ENCODE measurements at places on chromosomes 3 and 15.

DNA sequence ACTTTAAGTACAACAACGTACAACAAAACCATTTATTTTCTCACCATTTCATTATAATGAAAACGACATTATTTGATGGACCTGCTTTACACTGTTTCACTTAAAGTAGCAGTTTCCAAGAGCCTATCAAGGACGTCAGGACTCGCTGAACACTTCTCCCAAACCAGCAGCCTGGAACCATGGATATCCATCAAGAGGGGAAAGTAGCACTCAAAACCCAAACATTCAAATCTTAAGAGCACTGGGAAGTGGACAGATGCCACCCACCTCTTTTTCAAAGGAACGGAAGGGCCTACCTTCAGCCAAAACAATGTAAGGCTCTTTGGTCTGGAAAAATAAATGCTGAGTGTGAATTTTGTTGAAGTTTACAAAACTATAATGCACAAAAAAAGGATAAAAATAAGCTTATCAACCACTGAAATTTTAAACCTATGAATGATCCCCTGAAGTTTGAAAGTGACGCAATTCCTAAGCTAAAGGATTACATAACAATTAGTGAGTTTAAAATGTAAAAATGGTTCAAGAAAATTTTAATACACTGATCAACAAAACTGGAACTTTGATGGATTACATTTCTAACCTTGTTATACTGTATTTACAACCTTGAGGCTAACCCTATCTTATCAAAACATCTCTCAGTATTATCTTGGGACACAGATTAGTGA, 4.6 kb downstream of the PIK3R4 start:
- no peak for DNase-seq

DNA sequence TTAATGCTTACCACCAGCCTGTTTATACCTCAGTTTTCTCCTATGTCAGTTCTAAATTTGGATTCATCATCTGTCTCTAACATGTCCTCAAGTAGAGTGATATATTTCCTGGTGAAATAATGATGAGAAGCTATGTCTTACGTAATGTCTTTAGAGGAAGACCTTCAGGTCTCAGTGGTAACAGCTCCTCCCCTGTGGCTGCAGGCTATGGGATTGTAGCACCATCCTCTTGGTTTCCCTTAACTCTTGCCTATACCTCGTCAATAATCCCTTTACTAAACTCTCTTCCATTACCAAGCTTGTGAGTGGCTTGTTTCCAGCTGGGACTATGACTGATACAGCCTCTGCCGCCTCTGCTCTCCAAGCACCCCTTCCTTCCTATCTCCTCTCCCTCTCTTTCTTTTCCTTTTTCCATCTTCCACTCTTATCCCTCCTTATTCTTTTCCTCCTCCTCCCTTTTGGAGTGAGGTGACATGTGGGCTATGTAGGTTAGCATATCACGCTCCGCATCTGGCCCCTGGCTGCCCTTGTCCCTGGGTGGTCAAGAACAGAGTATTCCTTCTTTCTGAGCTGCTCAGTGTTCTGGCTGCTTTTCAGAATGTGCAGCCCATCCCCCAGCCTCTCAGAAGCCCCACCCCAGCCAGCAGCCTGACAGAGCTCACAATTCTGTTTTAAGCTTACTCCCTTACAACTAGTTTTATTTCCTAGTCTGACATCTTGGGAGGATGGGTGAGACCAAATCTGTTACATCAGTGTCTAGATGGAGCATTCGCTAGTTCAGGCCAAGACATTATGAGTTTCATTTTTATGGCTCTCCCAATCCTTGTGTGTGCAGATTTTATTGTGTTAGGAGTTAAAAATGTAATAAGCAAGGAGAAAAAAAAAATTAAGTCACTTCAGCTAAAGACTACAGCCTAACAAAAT, 75.0 kb upstream of the RNU6-1 start:
- DNase-seq, result no peak

- DNase-seq, result no peak
Observed at GRCh38 chr15:80452166-80452565, 48.0 kb downstream of the ARNT2 start.

GRCh38 chr3:59749291-59749690, 699.5 kb upstream of the CFAP20DC start:
- DNase-seq, result no peak

GRCh38 chr15:75732177-75732808, 19.6 kb upstream of the CSPG4 start:
- no peak for DNase-seq

DNA sequence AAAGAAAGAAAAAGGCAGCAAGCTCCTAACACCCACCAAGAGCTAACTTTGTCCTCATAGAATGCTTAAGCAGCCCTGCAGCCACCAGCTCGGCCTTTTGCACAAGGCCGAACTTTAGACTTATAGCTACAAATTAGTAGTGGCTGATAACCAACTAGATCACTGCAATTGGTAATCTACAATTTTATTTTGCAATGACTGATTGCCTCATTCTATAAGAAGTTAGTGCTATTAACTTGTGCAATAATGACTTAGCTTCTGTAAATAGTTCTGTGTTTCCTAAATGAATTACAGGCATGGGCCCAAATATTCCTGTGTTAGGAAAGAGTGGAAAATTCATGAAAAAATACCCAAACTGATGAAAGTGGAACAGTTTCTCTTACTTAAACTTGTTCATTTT, 284.8 kb upstream of the CFAP20DC start:
- DNase-seq, result no peak

- no peak for DNase-seq
Observed at GRCh38 chr3:108588601-108589000, 637 bp downstream of the CIP2A start.

DNA sequence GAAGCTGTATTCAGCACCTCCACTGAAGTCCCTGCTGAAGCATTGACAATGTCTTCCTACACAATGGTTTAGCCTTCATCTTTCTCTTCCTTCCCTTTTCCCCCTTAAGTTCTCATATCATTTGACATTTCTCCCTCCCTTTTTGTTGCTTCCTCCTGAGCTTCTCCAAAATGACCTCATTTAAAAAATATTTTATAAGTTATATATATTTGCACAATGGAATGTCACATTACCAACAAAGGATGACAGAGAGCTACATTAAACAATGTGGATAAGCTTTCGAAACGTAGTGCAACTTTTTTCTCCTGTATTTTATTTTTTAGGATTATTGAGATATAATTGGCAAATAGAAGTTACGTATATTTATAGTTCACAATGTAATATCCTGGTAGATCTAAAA, 13.2 kb upstream of the DLG1 start:
- no peak for DNase-seq

- no peak for DNase-seq
Observed at GRCh38 chr3:194306771-194307640, 44.1 kb downstream of the CPN2 start.

GRCh38 chr15:33200903-33201302, 6.4 kb upstream of the FMN1 start:
- no peak for DNase-seq

GRCh38 chr15:52698514-52698913, 19.3 kb upstream of the ATOSA start:
- no peak for DNase-seq

DNA sequence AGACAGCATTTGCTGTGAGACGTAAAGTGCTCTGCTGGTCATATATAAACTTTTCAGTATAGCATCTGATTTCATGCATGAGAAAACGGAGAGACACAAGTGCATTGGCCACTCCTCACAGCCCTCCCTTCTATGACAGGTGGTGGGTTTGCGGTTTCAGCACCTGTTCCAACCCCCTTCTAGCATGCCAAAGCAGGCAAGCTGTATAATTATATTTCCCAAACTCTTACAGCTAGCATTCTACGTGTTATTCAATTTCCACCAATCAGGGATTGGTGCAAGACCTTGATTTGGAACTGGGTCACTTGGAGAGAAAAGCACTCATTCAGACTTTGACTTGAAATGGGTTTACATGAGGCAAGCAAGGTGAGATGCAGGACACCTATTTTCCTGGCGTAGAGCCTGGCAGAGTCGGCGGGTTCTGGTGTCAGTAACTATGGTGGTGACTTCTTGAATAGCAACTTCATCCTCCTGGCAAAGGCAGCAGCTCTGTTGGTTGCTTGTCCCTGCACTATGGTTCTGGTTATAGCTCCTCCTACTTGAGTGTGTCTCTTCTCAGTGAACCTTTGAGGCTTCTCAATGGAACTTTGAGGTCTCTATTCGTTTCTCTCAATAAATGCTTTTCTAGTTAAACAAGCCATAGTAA, 356.5 kb downstream of the TBL1XR1 start:
- DNase-seq, result no peak

- no peak for DNase-seq
Observed at GRCh38 chr15:52291204-52291603, 4.4 kb downstream of the MYO5C start.

GRCh38 chr15:50135031-50135551, 16.1 kb upstream of the ATP8B4 start:
- peak; percentile 42 for DNase-seq

DNA sequence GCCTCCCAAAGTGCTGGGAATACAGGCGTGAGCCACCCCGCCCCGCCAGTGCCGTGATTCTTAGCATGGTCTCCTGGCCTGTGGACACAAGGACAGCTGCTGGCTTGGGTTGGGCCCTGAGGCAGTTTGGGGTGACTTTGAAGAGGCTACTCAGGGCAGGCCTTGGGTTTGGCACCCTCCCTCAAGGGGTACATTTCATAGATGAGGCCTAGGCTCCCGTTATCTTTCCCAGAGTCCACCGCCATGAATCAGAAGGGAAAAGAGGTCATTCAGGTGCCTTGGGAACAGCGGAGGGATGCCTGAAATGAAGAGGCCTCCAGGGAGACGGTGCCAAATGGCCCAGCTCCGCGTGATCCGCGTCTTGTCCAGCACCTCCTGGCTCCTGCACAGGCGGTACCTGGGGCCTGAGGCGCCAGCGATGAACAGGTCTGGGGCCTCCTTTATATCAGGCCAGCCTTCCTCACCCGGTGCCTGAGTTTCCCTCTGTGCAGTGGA, 9.3 kb downstream of the GNAI2 start:
- DNase-seq, result no peak

- no peak for DNase-seq
Observed at GRCh38 chr3:51500632-51501131, 867 bp upstream of the DCAF1 start.

GRCh38 chr3:101632586-101632985, 44.3 kb downstream of the ZBTB11 start:
- no peak for DNase-seq

GRCh38 chr3:171944118-171945016, 95.0 kb upstream of the FNDC3B start:
- DNase-seq, result peak; percentile 35

DNA sequence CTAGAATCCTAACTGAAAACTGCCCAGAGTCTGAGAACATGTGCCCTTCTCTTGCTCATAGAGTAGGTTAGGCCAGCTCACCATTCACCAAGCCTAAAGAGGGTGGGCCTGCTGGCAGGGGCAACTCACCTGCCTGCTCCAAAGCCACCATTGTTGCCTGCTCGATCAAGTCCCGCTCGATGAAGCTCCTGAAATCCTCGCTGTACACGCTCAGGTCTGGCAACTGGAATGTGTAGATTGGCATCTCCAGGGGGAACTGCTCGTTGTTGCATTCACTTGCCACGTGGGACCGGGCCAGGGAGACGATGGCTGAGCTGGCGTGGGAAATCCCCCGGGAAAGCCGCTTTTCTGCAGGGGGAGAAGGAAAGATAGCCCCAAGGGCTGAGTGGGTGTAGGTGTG, 232.2 kb downstream of the KLF13 start:
- no peak for DNase-seq

- no peak for DNase-seq
Observed at GRCh38 chr3:66172394-66172793, 48.4 kb upstream of the SLC25A26 start.

GRCh38 chr15:94917068-94917467, 685.7 kb downstream of the MCTP2 start:
- no peak for DNase-seq

- DNase-seq, result no peak
Observed at GRCh38 chr3:54169524-54169923, 47.2 kb downstream of the CACNA2D3 start.

DNA sequence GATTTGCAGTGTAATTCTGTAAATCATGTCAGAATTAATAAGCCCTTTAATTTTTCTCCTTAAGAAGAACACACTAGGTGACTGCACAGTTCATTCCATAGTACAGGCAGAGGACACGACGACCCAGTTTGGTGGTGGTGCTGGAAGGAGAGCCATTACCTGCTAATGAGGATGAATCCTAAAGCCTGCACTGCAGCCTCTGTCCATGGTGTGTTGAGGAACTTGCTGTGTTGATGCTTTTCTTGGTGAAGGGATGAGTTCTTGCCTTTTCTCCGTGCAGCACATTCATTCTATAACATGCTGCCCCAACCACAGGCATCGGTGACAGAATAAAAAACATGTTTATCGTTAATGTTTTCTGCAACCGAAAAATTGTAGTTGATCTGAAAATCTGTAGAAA, 89.6 kb upstream of the VEPH1 start:
- DNase-seq, result no peak

GRCh38 chr3:98985431-98985830, 83.9 kb upstream of the DCBLD2 start:
- no peak for DNase-seq

DNA sequence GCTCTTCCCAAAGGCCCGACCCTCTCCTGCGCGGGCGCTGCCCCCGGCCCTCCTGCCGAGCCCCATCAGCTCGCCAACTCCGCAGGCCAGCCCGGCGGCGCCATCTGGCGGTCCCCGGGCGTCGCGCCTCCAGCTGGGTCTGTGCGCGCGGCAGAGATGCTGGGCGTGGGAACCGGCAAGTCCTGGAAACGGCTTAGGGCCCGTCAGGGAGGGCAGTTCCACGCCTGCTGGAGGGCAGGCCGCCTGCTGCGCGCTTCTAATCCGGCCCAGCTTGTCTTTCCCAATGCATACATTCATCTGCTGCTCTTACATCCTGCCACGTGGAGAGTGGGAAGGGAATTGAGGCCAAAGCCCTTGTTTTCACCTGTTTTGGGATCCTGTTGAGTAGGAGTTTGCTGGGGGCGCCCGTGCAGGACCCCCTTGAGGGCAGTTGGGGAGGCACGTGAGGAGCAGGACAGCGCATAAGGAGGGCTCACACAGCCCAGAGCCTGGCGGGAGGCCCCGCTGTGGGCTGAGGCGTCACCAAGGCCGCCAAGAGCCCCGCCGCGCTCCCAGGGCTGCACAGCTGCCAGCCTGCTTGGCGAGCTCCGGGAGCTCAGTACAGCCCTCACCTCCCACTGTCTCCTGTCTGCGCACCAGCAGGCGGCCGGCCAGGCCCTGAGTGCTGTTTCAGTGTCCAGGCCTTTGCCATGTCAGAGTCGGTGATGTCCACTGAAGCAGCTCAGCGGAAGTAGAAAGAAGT, 165.6 kb downstream of the NSMCE3 start:
- DNase-seq, result no peak

All from A172 (cell line).